ENCODE measurements at places on chromosomes 16 and 17.

- no peak for DNase-seq
Measured at GRCh38 chr17:54255696-54256095, 433.0 kb downstream of the KIF2B start.

GRCh38 chr17:18960241-18960665 is 8.3 kb downstream of the SLC5A10 start:
- no peak for DNase-seq

DNA sequence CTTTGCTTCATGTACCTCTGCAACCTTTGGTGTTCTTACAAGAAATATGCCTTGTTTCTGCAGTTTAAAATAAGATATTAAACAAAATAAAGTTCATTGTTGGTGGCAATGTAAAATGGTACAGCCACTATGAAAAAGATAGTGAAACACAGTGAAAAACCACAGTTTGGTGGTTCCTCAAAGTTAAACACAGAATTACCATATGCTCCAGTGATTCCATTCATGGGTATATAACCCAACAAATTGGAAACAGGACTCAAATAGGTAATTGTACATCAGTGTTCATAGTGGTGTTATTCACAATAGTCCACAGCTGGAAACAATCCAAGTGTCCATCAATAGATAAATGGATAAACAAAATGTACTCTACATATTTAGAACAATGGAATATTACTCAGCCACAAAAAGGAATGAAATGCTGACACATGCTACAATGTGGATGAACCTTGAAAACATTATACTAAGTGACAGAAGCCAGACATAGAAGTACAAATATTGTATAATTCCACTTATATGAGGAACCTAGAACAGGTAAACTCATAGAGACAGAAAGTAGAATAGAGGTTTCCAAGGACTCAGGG is 49.2 kb downstream of the CUEDC1 start:
- no peak for DNase-seq

DNA sequence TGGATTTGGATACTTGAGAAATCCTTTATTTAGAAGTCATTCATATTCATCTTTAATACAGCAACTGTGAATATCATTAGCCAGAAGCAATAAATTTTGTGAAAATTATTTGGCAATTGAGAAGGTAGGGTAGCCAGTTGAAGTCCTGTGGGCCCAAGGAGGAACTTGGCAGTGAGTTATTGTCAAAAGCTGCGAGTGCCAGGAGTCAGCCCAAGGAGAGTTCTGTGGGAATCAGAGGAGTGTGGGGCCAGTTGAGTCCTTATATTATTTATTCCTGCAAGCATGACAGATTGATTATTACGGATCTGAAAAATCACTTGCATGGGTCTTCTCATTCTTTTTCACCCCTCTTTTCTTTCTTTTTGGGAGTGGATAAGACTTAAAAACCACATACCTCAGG is 38.3 kb downstream of the PRKCA start:
- no peak for DNase-seq

DNA sequence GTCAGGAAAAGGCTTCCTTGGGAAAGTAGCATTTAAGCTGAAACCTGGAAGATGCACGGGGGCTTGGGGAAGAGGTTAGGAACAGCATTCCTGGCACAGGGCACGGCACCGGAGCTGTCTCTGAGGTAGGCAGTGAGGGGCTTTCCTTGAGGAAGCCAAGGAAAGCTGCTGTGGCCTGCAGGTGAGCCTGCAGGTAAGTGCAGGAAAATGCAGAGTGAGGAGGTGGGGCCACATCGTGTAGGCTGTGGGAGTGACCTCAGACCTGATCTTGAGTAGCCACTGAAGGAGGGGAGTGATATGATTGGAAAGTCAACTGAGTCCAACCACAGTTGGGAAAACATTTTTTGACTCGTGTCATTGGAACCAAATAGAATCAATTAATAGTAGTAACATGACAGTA is 79.5 kb downstream of the CDK5R1 start:
- DNase-seq = no peak

DNA sequence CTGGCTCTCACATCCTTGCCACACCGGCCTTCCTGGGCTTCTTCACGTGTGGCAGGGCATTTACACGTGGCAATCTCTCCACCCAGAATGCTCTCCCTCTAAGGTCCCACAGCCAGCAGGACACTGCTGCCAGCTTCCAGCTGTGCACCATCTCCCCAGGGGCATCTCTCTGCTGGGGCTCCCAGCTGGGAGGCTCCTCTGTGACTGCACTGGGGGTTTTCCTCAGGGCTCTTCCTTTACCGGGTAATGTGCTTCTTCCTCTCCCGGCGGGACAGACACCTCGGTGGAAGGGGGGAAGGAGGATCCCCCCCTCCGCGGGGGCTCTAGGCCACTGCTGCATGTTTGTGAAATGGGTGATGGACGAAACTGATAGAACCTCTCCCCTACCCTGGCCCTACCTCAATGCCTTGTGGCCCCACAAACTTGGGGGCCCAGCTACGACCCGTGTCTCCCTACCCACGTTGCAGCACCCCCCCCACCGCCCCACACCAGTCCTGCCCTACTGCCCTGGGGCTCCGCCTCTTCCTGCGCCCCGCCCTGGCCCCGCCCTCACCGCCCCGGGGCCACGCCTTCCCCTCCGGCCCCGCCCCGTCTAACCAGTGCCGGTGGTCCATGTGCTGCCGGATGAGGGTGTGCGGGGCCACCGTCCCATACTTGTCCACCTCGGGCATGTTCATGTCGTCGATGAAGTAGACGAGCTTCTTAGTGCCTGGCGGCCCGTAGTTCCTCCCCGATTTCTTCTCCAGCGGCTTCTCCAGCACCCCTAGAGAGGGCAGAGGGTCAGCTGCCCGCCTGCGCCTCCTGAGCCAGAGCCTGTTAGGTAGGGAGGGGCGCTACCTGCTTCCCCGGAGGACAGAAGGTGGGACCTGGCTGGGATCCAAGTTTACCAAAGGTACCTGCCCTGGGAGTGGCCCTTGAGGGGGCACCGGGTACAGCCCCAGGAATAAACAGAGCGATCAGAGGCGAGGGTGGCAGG is 92.6 kb downstream of the DNAH17 start:
- DNase-seq = peak; percentile 61

- no peak for DNase-seq
Measured at GRCh38 chr17:973053-973452, 6.5 kb downstream of the NXN start.

DNA sequence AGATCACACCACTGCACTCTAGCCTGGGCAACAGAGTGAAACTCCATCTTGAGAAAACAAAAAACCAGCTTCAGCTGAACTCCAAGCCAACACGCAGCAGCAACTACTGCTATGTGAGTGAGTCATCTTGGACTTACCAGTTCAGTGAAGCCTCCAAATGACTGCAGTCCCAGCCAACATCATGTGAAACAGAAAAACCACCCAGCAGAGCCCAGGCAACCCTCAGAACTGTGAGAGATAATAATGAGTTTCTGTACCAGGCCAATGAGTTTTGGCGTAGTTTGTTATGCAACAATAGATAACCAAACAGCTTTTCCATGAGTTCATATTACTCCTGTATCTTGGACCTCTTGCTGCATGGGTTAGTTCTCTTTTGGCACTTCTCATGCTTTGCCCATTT is 23.3 kb downstream of the PHF12 start:
- peak; percentile 49 for DNase-seq

DNA sequence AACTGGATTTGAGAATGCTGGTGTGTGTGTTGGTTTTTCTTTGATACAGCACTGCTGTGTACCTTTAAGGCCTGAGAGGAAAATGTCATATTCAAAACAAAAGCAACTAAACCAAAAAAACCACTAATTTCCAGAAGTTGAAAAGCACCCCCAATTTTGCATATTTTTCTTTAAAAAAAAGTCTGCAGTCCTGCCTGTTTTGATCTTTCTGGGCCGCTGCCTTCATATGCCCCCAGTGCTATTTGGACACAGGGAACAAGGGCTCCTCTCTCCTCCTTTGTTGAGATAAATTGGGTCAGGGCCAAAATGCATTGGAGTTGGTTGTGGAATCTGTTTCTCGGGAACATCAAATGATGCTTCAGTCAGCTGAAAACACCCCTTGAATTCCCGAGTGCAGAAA is 26.9 kb downstream of the GPT2 start:
- DNase-seq = no peak

GRCh38 chr16:81431554-81432353 is 12.9 kb upstream of the CMIP start:
- no peak for DNase-seq

GRCh38 chr17:36930583-36930900 is 6.7 kb upstream of the LHX1 start:
- DNase-seq = no peak
